ENCODE measurements at places on chromosomes 4 and X. TPM values are rescaled to one million over a fixed set of nuclear protein-coding genes. Genes with fewer than 3 reads are reported as not detected.

The GDPD2 gene
- total RNA-seq: not detected

The STEEP1 gene
- 27.4 TPM for total RNA-seq

DNA sequence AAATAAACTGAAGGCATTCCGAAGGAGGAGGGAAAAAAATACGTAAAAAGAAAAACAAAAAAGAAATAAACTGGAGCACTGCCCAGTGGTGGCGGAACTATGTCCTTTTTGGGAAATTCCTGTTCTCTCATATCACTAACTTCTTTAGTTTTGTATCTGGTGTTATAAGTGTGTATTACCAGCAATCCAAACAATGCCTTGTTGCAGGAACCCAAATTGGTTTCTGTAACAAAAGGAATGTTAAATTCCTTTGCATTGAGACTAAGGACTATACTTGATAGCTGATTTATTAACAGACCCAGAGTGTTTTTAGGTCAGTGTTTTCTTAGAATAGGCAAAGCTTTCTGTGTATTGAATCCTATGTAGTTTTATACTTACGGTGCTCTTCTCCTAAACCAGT is 6.6 kb downstream of the CCNG2 start:
- H3K4me3 ChIP-seq: no peak overlapping the region
- no peaks in the 10 kb centered on the region for H3K27me3 ChIP-seq
- H3K27ac ChIP-seq: no peak overlapping the region

DNA sequence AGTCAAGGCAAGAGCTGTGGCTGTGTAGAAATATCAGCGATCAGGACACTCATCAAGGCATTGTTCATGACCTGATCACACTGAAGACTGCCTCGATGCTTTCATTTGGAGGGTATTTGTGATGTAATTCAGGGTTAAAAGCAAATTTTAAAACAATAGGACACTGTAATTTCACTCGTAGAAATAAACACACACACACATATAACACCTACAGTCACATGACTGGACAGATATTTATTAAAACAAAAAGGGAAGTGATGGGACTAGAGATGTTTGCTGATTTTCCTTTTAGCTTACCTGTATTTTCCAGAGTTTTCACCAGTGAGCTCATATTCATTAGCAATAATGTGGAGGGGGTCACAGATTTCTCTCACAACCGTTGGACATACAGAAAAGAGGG is 51.1 kb upstream of the KDR start:
- DNase-seq: no peak
- H3K4me3 ChIP-seq: no peak overlapping the region
- H3K27me3 ChIP-seq: peaks cover 19% of the 10 kb centered on the region
- no peaks in the 10 kb centered on the region for H3K36me3 ChIP-seq
- no peak overlapping the region for H3K27ac ChIP-seq
